ENCODE measurements at places on chromosomes 1 and 21.

DNA sequence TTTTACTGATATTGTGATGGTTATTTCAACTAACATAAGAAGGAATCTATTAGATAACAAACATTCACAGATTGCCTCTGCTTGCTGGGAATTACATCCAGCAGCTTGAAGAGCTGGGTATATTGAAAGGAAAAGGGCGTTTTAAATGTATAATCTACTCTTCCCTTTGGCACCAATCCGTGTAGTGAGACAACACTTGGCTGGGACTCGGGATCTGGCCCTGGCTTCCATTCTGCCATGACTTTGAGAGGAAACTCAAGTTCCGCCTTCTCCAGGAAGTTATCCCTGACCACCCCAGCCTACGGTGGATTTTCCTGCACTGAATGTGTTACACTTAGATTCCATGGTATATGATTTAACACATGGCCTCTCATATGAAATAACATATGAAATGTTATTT is 86.9 kb upstream of the UBE2U start:
- DNase-seq: no peak

GRCh38 chr1:201785291-201785690 is 43.7 kb upstream of the IPO9 start:
- DNase-seq: no peak

- DNase-seq: no peak
These were observed 159.6 kb upstream of the COL6A1 start for GRCh38 chr21:45821998-45822397.

DNA sequence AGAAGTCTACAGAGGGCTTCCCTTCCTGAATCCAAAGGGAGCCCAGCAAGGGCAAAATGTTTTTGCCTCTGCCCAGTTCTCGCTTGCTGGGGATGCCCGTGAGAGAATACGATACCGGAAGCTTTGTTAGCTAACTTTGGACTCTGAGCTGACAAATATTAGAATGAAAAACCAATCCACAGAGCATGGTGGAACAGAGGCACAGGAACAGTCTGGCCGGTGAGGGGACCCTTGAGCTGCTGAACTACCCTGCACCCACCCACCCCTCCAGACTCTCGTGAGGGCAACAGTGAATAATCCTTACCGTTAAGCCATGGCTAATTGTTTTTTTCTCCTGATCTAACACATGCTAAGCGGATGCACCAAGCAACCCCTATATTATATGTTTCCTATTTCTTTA is 76.3 kb upstream of the AKT3 start:
- DNase-seq: no peak

DNA sequence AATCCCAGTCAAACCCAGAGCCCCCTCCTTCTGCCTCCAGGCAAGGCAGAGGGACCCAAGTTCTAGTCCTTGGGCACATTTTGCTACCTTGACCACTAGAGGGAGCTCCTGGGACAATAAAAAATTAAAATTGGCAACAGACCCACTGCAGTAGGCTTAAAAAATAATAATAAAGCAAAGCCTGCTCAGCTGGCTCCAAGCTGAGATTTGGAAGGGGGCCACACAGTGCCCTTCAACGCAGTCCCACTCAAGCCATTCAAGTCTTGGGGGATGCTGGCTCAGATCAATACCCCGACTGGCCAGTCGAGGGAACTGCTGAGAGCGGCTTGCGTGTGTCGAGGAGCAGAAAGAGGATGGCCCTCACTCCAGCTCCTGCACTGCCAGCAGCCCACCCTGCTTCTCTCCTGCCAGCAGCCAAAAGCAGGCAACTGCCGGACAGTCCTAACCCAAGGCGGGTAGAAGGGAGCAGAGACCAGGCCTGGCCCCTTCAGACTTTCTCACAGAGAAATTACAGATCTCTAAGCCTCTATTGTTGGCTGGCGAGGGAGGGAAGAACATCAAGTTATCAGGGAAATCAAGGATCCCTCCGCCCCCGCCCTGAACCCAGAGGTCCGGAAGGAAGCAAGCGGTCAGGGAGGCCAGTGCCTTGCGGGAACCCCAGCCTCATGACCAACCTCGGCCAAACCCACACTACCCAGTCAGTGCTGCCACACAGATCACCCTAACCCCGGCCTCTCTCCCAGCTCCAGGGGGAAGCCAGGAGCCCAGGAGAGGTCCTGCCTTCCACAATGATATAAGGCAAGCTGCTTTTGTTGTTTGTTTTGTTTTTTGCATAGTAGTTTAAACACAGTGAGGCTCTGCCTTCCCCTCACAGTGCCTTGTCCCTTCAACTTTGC is 4.9 kb upstream of the ALDH4A1 start:
- DNase-seq: peak; percentile 53

DNA sequence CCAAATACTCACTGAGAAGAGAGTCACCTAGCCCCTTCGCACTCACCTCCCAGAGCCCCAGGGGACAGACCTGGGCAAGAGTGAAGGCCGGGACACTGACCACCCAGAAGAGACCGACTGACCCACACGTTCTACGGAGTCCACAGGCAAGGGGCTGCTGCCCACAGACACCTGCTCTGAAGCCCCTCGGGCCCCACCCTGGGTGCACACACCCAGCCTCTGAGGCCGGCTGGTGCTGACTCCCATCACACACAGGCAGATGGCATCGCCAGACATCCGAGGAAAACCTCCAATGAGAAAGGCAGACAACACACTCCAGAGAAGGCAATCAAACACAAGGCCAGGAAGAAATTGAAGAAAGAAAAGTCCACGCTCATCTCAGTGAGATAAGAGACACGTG is 22.1 kb downstream of the WDR4 start:
- no peak for DNase-seq

DNA sequence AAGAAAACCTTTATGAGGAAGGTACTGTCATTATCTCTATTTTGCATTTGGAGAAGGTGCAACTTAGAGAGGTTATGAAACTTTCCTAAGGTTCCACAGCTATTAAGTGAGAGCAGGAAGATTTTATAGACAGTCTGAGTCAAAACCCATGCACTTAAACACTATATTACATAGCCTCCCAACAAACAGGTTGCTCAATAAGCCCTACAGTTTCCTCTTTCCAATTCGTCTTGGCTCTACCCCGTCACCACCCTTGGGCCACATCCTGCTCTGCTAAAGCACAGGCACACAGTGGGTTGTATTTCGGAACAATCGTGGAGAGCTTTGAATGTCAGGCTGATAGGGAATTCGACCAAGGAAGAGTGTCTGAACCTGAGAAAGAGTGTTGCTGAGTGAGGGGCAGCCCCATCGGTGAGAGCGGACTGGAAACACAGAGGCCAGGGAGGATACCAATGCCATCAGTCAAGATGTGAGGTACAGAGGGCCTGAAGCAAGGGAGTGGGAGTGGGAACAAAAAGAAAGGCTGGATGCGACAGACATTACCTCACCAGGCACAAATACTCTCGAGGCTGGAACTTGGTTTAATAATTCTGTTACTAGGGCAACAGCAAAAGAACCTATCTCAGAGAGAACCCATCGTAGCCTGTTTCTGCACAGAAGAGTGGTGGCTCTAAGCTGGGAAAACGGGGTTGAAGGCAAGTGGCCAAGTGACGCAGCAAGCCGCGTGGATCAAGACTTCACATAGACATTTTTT is 6.3 kb upstream of the LRRC52 start:
- DNase-seq: no peak

GRCh38 chr1:215466361-215466760 is 100.7 kb upstream of the KCTD3 start:
- DNase-seq: no peak

DNA sequence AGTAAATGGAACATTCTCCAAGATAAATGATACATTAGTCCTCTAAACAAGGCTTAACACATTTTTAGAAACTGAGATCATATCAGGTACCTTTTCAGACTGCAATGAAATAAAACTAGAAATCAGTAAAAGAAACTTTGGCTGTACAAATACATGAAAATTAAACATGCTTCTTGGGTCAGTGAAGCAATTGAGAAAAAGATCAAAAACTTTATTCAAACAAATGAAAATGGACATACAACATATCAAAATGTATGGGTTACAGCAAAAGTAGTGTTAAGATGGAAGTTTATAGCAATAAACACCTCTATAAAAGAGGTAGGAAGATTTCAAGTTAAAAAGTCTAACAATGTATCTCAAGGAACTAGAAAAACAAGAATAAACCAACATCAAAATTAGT is 598.5 kb downstream of the SMYD3 start:
- DNase-seq: no peak

GRCh38 chr1:30659702-30660101 is 63.7 kb downstream of the MATN1 start:
- DNase-seq: no peak

DNA sequence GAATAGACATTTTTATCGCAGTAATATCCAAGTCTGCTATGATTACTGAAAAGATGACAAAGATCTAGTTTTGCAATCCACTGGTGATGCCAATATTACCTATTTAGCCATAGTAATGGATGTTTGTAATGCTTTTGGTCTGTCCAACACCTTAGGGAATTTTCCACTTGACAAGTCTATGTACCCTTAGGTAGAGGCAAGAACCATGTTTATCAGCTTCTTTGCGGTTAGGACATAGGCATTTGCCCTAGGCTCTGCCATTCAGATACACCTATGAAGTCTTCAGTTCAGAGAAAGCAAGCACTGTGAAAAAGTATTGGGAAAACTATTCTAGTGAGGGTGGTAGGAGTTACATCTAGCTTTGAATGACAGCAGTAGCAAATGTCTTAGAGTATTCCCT is 40.2 kb upstream of the SLC35D1 start:
- no peak for DNase-seq

GRCh38 chr1:87638636-87639035 is 310.0 kb downstream of the LMO4 start:
- no peak for DNase-seq

GRCh38 chr1:236800002-236800620 is 5.0 kb downstream of the MTR start:
- DNase-seq: no peak

DNA sequence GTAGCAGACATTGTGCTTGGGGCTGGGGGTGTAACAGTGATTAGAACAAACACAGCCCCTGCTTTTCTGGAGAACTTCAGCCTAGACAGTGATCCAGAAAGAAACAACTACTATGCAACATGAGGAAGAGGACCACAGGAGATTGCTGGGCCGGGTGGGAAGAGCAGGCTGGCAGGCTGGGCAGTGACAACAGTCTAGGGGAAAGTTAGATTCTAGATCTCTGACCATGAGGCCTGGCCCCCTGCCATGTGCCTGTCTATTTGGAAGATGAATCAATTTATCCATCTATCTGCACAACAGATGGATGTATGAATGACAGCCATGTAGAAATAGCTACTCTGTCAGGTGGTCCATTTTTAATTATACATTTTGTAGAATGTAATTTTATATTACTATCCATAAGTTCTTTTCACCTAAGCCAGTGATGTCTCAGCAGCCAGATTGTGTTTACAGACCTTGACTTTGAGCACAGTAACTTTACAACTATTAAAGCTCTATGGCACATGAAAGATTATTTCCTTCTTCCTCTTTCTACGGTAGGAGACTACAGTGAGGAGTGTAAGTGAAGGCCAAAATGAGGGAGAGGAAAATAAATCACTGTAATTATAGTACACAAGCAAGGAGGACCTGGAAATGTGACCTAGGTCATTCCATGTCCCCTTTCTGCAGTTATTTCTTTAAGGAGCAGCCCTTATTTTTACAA is 15.5 kb downstream of the CLIC6 start:
- no peak for DNase-seq

DNA sequence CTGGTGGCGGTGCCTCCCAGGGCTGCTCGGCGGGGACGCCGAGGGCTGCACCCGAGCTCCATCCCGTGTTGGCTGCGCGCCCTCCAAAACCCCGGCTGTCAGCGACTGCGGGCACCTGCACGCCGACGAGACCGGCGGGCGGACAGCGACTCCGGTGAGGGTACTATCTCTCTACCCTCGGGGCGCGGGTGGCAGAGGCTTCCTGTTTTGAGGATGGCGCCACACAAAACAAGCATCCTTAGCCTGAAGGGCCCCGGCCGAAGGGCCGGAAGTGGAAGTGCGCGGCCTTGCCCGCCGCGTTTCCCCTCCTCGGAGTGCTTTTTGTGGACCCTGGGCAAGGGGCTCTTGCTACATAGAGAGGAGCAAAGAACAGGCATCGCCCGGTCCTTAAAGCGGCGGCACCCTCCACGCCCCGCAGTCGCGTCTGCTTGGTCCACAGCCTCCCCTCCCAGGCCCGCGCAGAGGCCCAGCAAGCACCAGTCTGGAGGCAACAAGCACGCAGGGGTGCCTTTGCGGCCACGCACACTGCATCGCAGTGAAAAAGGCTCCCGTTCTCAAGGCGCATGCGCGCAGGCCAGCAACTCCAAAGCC is 561 bp upstream of the COQ8A start:
- DNase-seq: no peak

- DNase-seq: no peak
These were observed 7.8 kb upstream of the SRRM1 start for GRCh38 chr1:24635195-24635843.

GRCh38 chr1:28577738-28578536 is 14.1 kb upstream of the RAB42 start:
- DNase-seq: peak; percentile 38

- DNase-seq: no peak
These were observed 2.7 kb downstream of the VCAM1 start for GRCh38 chr1:100722221-100722620.

DNA sequence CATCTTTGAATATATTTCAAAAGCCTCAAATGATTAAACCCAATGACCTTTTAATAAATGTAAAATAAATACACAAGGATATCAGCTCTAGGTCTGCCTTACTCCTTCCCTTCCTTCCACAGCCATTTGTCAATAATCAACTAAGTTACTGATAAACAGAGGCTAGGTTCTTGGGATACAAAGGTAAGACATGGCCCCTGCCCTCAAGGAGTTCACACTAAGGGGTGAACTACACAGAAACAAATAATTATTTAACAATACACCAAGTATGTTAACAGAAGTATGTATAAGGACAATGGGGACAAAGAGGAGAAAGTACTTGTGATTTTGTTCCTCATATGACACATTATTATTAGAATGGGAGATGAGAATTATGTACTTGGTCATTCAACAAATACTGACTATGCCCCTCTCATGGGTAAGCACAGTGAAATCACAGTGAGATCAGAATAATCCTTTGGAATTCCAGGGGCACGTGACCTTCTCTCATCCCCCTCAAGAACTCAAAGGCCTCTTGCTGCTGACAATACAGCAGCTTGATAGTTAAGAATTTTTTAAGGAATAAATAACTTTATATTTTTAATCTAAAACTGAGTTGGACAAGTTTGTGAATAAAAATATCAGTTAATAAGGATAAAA is 40.2 kb downstream of the ATP1B1 start:
- DNase-seq: no peak

GRCh38 chr1:206754011-206754410 is 16.6 kb upstream of the IL19 start:
- no peak for DNase-seq

- DNase-seq: no peak
These were observed 206.4 kb downstream of the PLD5 start for GRCh38 chr1:242318140-242318539.

Measured in stimulated activated CD4-positive, alpha-beta T cell treated with anti-CD3 and anti-CD28 coated beads, Interleukin-2, amount 100 ng/mL, for 48 hours (primary cell).